ENCODE measurements at places on chromosomes 4 and X.

DNA sequence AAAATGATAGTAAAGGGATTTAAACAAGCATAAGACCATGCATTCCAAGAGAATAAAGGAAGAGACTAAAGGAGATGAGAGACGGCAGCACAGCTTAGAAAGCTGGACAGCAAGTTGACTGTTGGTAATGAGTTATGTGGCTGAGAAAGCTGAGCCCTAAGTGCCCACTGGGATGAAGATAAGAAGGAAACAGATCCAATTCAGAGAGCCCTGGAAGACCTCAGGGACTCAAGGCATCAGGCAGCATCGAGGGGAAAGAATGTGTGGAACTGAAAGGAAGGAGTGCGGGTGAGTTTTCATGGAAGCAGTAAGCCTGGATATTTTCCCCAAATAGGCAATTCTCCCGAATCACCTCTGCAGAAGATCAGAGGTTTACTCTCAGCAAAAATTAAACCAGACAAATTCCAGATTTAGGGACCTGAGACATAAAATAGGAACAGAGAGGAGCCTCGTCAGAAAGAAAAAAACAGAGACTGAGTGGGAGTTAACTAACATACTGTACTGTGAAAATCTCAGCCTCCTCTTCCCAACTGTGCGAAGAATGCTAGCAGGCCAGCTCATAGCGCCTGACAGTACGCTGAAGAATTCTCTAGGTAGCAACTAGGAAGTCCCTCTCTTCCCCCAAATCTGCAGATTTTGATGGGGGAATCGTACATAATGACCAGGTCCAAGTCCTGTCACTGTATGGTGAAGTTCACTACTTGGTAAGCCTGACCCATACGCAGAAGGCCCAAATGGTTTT lies 187.7 kb upstream of the TAPT1 start:
- no peak for DNase-seq

GRCh38 chr4:6381571-6382123 lies 90.8 kb downstream of the PPP2R2C start:
- no peak for DNase-seq

DNA sequence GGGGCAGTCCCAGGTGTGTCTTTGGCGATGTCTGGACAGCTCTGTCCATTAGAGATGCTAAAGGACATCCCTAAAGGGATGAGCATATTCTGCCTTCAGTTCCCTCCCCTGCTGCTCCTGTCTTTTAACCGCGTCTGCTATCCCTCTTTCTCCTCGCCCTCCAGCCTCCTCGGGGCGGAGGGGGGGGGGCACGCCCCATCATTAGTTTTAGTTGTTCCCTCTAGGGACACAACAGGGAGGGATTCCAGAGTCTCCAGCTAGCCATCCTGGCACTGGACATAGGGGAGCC lies 1.1 kb downstream of the MSL3 start:
- DNase-seq, result no peak

- DNase-seq, result no peak
These were observed 294.2 kb upstream of the FTHL17 start for GRCh38 chrX:31366041-31366440.

- no peak for DNase-seq
These were observed 445.5 kb downstream of the PCDH10 start for GRCh38 chr4:133594390-133595207.

DNA sequence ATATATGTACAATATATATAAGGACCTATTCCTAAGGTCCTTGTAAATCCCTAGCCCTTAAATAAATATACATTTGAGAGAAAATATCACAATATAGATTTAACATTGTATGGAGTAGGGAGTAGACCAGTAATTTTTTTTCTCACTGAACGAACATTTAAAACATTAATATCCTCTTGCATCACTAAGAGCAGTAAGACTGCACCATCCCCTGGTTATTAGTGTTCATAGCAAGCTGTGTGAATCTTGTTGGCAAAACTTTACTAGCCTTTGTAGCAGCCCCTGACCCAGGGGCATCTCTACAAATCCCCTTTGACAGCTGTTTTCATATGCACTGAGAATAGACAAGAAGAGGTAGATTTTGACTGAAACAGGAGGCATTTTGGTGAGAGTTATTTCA lies 146.5 kb downstream of the IL1RAPL2 start:
- no peak for DNase-seq

DNA sequence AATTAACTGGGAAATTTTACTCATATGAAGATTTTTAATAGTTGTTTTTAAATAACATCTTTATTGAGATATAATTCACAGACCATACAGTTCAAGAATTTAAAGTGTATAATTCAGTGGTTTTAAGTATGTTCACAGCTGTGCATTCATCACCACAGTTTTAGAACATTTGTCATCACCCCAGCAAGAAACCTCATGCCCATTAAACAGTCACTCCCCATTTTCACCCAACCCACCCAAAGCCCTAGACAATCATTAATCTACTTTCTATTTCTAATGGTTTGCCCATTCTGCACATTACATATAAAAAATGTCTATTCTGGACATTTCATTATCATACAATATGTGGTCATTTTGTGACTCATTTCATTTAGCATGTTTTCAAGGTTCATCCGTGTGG lies 2.8 kb downstream of the UPRT start:
- DNase-seq, result no peak

DNA sequence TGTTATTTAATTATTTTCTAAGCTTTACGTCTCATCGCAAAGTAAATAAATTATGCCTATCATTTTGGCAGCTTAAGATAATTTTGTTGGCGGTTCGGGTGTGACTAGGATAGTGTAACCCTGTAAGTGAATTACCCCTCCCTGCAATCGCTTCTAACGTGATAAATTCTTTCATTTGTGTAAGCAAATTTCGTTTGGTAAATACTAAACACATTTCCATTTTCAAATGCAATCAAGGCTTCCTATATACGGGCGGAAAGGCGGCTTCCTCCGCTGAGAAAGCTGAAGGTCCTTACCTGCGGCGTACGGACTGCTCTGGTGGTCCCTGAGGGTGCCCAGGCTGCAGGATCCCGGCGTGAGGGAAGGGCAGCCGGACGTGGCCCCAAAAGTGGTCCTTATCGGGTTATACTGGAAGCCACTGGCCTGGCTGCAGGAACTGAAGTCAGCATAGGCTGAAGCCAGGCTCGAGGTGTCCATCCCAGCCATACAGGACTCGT lies 403 bp downstream of the PHOX2B start:
- no peak for DNase-seq

GRCh38 chrX:44908827-44909226 lies 35.8 kb downstream of the KDM6A start:
- DNase-seq, result no peak

DNA sequence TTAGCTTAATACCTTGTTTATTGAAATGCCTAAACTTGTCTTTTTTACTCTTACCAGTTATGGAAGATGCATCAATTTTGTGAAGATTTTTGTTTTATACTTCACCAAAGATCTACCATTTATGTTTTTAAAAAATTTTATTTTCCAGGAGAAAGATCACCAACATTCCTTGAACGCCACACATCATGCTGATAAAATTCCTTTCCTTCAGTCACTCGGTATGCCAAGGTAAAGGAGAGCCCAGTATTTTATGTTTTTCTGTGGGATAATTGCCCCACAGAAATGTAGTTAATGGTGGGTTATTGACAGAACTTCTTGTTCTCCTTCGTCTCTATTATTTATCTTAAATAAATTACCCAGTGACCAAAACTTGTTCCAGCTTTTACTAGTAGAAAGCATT lies 217.0 kb downstream of the GC start:
- no peak for DNase-seq

- DNase-seq, result no peak
These were observed 61.2 kb upstream of the MND1 start for GRCh38 chr4:153283260-153283659.

- no peak for DNase-seq
These were observed 179.5 kb downstream of the CEP135 start for GRCh38 chr4:56128213-56128612.

DNA sequence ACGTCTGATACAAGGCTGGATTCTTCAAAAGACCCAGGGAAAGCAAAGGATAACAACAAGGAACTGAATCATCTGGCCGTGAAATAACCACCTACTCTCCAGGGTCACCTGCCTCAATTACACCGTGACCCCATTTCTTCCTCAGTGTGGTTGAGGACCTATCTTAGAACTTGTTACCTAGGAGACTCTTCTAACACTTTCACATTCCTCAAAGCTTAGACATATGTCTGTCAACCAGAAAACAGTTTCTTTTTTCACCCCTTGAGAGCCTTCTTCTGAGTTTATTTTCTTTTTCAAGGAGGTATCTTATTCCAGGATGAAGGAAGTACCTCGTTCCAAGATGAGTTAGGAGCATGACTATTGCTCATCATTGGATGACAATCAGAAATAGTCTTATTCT lies 337.8 kb downstream of the ARHGAP24 start:
- no peak for DNase-seq

DNA sequence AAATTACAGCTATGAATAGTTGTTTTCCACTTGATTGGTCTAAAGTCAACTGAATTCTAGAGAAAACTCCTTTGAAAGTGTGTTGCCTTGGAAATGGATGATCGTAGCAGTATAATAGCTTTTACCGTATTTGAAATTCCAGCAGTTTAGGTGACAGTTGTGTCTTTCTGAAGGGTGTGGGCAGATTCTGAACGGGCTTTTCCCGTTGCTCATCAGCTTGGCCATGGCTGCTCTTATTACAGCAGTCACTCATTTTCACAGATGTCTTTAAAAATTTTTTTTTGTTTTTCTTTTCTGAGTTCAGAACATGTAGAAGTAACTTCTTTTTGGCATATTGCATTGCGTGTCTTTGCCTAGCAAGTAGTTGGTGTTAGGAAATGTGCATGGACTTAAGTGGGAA lies 69.6 kb upstream of the SLC4A4 start:
- no peak for DNase-seq

DNA sequence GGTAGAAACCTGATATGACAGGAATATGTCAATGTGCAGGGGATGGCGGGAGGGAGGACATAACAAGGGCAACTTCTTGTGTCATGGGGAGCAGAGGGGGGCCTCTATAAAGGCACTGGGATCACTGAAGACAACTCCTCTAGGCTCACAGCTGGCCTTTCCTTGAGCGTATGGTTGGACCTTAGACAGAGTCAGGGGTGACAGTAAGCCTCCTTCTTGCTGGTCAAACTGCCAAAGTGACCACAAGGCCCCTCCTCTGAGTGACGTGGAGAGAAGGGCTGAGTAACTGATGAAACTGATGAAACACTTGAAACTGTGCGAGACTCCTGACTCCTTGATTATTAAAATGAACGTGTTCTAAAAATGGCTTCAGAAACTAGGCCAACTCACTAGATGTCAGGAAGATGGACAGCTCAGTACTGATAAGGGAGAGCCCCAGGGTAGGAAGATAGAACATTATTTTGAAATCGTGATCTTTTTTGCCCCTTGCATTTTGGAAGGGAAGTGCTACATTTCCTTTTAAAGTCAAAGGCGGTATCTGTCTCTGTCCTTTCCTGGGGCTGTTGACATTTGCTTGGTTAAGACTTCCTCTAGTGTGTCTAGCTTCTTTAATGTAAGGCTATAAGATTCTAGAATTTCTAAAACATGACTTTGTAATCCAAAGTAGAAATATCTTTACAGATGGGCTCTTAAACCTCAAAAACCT lies 1.6 kb downstream of the RAB33A start:
- peak; percentile 90 for DNase-seq

DNA sequence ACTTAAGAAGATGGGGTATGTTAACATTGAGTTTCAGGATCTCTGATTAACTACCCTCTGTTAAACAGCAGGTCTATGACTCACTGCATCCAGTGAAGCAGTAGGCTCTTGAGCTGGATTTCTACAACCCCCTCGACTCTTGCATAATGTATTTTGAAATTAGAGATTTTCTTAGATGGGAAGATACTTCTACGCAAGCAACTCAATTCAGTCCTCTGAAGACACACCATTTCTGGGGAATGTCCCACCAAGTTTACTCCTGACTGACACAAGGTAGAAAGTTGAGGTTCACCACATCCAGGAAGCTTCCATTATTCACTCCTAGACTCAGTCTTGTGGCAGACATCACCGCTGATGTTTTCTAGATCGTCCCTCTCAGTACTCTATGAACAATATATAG lies 12.9 kb downstream of the PALLD start:
- DNase-seq, result peak; percentile 98

DNA sequence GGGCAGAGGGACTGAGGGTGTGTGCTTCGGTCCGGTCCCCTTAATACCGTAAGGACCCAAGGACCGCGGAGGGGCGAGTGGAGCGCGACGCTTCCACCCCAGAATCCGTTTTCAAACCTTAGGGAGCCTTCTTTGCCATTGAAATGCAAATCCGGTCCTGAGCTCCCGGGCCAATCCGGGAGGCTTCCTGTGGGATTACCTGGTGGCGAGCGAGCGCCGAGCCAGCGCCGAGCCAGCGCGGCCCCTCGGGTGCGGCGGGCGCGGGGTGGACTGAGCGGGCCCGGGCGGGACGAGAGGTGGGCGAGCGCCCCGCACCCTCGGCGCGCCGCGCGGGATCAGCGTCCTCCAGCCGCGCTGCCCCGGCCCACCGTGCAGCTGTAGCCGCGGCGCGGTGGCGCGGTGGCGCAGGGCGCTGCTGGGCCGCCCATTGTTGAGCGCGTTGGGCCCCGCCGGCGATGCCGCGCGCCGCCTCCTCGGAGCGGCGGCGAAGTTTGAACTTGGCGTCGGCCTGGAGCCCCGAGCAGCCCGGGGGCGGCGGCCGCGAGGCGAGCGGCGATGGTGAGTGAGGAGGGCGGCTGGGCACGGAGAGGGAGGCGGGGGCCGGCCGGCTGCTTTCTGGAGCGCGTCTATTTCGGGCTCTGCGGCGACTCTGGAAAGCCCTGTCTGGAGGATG lies 208.7 kb downstream of the SOWAHB start:
- peak; percentile 50 for DNase-seq

DNA sequence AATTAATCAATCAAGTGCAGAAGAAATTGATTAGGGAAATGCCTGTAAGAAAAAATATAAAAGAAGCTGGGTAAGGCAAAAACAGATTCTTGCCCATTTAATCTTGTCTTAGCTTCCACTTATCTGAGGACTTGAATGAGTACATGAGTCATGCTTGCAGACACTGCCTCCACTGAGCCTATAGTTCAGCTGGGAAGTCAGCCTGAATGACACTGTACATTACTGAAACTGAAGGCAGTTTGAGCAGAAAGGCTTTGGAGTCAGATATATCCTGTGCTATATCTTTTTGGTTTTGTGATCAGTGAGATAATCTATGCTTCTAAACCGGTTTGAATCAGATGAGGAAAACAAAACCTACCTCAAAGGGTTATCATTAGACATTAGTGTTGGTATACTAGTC lies 61.3 kb downstream of the NUDT11 start:
- DNase-seq, result no peak

DNA sequence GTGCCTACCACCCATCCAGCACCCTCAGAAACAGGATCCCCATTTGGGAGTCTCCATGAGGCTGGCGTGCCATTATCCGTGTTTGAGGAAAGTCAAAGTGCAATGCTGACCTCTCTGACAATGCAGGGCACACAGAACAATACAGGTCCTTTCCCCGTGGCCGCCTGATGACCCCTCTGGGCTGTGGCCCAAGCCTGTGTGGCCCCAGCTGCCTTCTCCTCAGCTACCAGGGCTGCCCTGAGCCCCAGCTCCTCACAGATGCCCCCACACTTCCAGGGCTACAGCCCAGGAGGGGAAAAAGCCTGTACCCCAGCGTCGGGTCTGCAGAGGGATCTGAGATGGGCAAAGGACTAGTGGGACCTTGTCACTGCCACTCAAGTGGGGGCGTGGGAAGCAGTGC lies 15.5 kb downstream of the ZFYVE28 start:
- no peak for DNase-seq

GRCh38 chrX:66961665-66962064 lies 322.8 kb upstream of the EDA2R start:
- no peak for DNase-seq

GRCh38 chr4:92992758-92993157 lies 689.0 kb downstream of the GRID2 start:
- no peak for DNase-seq

- DNase-seq, result no peak
These were observed 26.2 kb upstream of the ARHGEF6 start for GRCh38 chrX:136806891-136807410.
